Activated CD4-positive, alpha-beta T cell treated with anti-CD3 and anti-CD28 coated beads, Interleukin-2, amount 50 U/mL, for 48 hours (primary cell): ENCODE measurements at places on chromosomes 3 and 15.

DNA sequence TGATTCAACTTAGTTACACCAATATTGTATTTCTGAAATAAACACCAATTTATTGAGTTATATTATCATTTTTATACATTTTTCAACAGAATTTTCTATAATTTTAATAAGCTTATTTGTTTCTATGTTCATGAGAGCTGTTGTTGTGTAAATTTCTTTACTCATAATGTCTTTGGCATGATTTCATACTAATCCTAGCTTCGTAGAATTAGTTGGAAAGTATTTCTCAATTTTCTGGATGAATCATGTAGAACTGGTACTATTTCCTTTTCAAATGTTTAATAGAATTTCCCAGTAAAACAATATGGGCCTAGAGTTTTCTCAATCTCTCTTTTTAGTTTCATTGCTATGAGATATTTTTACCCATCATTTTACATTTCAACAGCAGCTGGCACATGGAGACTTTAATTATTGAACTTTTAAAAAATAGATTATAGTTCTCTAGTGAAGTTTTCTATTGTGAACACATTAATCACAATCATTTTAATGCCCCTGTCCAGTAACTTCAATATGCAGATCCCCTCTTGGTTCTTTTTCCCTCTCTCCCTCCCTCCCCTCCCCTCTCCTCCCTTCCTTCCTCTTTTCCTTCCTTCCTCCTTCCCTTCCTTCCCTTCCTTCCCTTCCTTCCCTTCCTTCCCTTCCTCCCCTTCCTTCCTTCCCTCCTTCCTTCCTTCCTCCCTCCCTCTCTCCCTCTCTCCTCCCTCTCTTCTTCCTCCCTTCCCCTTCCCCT lies 1357.1 kb downstream of the ZPLD1 start:
- DNase-seq, result no peak

DNA sequence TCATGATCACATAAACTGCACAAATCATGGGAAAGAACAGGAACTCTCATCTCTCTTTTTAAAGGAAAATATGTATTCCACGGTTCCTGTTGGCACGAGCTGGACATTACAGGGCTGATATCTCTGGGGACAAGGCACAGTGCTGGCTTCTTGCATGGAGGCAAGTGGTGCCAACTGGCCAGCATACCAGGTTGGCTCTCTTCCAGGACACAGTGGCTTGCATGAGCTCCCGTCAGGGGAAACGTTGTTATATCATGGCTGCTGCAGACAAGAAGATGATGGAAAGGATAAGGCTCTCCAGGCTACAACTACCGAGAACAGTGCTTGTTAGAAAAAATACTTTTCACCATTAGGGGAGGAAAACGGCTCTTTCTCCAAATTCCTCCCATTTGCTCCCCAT lies 283.9 kb downstream of the RORA start:
- DNase-seq, result no peak

- no peak for DNase-seq
These were observed 349.9 kb upstream of the TGFBR2 start for GRCh38 chr3:30256474-30256873.

- no peak for DNase-seq
These were observed 237.5 kb downstream of the ADAMTS17 start for GRCh38 chr15:100104245-100104644.

- no peak for DNase-seq
These were observed 9.2 kb upstream of the ACAN start for GRCh38 chr15:88794001-88794400.

GRCh38 chr3:127337911-127338531 lies 50.2 kb upstream of the PRR20G start:
- no peak for DNase-seq

DNA sequence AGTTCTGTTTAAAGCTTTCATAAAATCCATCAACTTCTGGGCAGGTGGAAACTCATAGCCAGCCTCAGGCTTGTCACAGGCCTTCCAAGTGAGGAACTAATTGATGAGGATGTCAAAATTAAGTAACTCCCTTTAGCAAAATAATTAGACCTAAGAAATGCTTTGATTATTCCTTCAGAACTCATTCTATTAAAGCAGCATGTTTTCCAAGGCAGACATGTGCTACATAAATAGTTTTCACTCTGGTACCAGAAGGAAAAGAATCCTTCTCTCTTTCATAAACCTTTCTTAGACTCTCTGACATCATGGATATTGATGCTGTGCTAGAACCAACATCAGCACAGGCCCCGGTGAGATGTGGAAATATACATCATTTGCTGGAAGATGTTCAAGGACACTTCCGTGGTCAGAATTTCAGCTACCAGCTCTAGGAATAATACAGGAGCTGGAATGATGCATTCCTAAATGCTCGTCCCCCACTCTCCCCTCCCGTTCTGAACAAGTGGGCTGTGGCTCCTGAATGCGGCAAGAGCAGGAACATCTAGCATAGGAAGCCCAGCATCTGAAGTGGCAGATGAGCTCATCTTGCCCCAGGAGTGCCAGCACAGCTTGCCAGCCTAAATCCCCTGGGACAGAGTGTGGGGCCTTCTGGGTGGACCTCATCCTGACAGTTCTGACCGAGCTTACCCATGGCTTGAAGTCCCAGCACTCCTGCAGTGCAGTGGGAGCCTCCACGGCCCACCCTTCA lies 82.4 kb downstream of the WWTR1 start:
- no peak for DNase-seq

DNA sequence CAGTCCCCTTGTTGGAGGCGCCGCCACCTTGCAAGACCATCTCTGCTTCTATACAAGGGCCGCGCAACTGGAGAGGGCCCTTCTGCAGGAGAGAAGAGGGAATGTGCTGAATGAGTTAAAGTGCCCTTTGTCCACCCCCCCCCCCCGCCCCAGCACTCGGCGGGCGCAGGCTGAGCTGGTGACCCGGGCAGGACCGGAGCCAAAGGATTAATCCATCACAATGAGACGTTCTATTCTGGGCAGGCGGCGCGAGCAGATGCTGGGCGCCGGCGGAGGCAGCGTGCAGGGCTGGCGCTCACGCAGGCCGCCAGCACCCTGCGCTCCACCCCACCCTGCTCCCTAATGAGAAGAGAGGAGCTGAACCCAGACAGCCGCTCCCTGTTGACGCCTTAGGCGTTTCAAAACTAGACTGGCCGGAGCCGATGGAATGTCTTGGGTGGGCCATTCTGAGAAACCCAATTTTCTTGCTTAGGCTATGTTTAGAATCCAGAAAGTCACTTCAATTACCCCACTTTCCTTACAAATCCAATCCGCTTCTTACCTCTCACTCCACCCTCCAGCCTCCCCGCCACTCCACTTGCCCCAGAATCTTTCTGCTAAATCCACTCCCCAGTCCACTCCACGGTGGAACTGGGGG lies 32.9 kb downstream of the GJD2 start:
- no peak for DNase-seq

DNA sequence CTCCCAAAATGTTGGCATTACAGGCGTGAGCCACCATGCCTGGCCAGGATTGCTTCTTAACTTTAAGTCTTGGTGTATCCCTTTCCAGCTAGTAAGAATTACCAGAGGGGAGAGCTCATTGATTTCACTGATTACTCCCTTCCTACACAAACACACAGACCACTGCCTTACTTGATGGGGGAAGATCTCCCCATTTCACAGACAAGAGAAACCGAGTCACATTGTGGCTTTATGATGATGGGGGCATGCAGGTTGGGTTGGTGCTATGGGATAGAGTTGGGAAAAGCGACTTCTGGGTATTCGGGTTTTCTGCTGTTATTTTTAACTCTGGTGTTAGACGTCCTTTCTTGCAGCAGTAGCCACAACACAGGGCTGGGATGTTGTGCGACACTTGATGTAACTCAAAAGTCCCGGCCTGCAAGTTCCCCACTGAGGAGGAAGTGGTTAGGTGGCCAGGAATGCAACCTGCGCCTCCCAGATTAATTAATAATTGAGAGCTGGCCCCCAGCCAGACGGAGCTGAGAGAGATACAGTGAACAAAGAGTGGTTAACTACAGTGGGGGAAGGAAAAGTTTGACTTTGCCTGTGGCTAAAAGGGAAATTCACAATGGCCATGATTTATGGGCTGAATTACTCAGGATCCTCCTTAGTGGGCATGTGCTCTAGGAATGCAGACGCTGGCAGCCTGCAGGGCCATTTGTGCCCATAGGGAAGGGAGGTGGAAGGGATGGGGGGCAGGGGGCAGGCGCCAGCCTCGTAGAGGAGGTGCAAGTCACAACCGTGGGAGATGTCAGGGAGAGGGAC lies 63.6 kb downstream of the SMAD6 start:
- DNase-seq, result no peak

GRCh38 chr15:31271711-31272557 lies 54.7 kb upstream of the KLF13 start:
- no peak for DNase-seq

GRCh38 chr3:140403608-140404007 lies 274.3 kb upstream of the TRIM42 start:
- DNase-seq, result no peak

DNA sequence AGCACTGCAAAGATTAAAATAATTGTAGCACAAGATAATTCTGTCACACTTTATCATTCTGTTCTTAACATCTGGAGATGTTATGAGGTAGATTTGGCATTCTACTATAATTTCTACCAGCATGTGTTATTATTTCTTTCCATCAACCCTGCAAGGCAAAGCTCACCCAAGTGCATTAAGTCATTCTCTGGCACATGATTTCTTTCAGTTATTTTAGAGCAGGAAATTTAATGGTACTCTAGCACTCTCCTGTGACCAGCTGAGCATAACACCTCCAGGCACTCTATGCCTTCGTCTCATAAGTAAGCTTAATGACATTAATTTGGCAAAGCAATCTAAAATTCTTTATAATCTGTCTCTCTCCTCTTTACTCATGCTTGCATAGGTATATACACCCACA lies 300.2 kb upstream of the GPR149 start:
- DNase-seq, result no peak

DNA sequence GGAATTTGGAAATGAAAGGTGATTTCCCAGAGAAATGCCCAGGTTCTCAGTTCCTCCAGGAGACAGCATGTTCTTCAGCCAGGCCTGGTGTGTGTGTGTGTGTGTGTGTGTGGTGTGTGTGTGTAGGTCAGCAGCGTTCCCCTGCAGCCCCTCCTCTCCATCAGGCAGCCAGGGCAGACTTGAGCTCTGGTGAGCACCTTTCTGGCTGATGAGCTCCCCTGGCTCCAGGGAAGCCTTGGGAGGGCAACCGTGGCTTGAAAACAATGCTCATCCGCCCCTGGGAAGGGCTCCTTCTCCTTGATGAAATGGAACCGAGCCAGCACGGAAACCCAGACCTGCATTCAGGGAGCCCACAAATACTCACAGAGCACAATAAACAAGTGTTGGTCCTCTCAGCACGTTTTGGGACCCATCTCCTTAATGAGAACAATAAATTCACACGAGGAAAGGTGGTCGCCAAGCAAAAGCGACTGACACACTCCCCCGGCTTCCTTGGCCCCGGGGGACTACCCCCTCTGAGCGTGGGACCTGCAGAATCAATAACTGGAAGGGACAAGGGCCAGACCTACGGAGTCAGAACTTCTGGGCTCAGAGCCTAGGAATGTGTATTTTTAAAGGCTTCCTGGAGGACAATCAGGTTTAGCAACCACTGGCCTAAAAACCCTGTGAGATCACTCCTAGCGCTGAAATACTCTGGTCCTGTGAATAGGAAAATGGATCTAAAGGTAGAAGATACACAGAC lies 38.6 kb upstream of the HES1 start:
- no peak for DNase-seq

- no peak for DNase-seq
These were observed 75.4 kb upstream of the PLXNA1 start for GRCh38 chr3:126907557-126907956.

DNA sequence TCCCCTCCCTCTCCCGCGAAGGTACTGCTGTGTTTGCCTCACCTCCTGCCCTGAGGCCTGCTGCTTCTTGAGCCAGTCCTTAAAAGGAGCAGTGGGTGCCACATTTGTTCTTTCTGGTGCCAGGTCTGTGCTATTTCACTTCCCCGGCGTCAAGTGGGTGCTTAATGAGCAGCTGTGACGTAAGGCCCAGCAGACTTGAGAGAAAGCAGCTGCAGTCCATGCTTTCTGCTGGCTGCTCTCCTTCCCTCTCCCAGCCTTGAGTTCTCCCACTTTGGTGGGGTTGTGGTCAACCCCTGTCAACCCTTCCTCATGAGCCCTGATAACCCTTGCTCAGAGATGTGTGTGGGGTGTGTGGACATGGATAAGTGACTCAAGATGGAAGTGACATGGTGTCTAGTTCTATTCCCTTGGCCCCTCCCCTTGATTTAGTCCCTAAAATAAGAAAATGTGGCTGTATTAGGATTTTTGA lies 6.9 kb downstream of the INAFM2 start:
- no peak for DNase-seq

GRCh38 chr3:119500901-119501300 lies 2.6 kb downstream of the TIMMDC1 start:
- DNase-seq, result no peak

DNA sequence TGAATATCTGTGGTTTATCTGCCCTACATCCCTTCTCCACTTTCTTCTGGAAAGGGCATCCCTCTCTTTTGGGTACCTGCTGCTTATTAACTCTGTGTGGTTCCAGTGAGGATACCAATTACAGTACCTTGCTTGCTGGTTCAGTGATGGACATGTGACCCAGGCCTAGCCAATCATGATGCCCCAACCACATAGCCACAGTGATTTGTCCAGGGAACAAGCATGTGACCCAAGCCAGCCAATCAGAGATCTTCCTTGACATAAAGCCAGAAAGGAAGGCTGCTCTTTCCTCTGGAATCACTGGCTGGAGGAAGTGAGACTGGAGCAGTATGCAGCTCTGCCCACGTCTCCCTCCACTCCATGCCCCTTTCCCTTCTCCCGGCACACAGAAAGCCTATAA lies 10.9 kb upstream of the TMEM158 start:
- no peak for DNase-seq

DNA sequence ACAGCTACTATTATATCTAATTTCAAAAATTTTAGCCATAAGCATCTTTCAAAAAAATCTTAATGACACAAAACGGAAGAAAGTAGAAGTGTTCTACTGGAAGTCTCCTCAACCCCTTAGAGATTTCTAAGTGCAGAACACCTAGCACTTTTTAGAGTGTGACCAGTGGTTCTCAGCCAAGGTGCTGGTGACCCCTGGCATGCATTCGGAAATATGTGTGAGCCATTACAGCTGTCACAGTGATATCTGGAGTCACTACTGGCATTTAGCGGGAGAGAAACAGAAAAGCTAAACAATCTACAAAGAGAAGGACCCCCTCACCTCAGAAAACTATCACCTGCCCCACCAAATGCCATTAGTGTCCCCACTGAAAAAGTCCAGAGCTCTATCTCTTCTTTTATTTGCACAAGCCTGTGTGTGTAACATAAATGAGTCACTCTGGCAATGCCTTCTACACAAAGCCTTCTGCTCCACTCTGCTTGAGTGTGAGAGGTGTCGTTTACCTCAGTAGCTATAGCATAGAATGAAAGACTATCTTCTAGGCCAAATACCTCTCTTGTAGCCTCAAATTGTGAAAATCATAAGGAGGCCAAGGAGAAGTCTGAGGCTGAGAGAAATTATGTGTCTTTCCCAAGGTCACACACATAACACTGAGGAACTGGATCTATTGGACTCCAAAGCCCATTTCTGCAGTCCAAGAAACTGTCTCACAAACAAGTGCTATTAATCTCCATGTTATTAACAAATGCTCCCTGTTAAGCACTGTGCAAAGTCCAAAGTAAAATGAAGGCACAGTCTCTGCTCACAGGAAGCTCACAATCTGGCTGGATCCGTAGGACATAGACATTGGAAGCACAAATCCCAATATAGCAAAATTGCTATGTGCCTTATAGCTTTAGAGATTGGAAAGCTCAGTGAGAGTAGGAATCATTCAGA lies 28.5 kb upstream of the KCNMB2 start:
- DNase-seq, result no peak
